IPS DF 6.9 (cell line): ENCODE measurements at places on chromosomes 7 and 10.

- DNase-seq: no peak
These were observed 130.5 kb downstream of the GRK5 start for GRCh38 chr10:119337796-119338432.

GRCh38 chr7:27890205-27890849, 150.4 kb downstream of the TAX1BP1 start:
- no peak for DNase-seq

DNA sequence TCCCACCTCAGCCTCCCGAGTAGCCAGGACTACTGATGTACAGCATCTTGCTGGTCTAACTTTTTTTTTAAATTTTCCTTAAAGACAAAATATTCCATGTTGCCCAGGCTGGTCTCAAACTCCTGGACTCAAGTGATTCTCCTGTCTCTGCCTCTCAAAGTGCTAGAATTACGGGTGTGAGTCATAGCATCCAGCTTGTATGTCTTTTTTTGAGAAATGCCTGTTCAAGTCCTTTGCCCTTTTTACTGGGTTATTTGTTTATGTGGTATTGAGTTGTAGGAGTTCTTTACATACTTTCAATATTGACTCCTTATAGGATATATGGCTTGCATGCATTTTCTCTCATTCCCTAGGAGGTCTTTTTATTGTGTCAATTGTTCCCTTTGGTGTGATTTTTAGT, 486.4 kb downstream of the MAGI2 start:
- no peak for DNase-seq

DNA sequence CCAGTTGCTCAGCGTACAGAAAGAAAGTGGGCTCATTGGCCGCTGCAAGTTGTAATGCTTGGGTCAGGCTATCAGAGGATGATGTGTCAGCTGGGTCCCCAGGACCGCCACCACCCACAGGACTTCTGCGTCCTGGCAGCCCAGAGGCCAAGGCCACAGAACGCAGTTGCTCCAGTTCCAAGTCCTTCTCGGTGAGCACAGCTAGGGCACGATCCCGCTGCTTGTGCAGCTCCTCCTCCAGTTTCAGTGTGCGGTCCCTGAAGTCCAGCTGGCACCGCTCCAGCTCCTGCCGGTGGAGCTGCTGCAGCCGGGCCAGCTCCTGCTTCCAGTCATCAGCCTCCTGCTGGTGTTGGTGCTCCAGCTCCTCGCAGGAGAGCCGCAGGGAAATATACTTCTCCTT, 3.0 kb downstream of the GCC1 start:
- DNase-seq: no peak

DNA sequence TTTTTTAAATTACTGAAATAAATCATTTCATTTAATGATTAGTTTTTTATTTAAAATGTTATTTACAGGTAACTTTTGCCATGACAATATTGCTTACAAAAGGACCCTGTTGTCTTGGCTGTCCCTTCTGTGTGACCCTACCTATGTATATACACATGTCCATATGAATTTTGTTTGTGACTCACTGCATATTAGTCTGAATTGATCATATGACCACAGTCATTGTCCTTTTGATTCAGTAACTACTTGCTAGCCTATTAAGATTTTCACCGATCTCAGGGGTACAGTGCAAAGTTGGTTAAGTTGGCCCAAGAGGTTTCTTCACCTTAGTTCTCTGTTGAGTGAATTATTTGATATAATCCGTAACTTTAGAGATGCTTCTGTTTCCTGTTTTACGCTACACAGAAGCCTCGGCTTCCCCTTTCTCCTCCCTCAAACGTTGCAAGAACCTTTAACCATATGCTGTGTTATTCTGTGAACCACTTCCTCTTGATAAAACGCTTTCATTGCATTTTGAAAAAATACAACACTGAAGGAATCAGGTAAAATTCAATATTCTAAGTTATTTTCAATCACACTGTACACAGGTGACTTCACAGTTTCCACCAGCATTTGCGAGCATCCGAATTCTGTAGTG, 43.9 kb downstream of the APBB1IP start:
- no peak for DNase-seq

DNA sequence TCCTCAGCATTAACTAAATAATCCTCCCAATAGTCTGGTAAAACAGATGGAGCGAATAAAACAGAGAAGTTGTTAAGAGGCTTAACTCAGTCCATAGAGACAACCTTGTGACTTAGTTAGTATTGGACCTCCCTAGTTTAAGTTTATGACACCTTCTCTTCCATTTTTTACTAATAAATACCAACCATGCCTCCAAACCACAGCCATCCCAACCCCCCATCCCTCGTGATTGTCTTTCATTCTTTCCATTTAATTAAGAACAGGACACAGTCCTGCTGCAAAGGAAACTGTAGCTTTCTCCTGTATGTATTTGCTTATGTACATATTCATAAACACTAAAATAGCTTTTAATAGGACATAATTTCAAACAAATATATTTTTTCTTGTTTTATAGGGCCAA, 238.2 kb downstream of the SEMA3D start:
- DNase-seq: no peak

DNA sequence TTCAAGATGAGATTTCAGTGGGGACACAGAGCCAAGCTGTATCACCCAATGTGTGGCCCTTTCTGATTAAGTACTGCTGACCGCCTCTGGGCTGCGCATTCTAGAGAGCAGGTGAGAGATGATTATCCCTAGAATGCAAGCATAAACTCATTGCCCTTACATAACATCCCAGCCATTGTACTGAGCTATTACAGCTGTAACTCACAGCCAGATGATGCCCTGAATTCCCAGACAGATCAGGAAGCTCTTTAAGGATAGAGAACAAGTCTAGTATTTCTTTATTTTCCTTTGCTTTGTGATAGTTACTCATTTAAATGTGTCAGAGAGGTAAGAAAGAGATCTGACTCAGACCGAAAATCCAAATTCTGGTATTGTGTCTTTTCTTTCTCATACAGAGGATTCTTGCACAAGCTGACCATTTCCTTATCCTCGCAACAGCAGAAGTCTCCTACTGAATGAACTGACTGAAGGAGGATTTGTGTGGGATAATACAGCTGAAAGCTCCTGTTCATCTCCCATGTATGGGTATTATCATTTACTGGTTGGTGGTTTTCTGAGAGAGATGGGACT, 58.4 kb downstream of the ZNF22 start:
- no peak for DNase-seq

GRCh38 chr7:24390376-24391157, 106.6 kb downstream of the NPY start:
- no peak for DNase-seq
